ENCODE measurements at places on chromosomes 2 and 18.

DNA sequence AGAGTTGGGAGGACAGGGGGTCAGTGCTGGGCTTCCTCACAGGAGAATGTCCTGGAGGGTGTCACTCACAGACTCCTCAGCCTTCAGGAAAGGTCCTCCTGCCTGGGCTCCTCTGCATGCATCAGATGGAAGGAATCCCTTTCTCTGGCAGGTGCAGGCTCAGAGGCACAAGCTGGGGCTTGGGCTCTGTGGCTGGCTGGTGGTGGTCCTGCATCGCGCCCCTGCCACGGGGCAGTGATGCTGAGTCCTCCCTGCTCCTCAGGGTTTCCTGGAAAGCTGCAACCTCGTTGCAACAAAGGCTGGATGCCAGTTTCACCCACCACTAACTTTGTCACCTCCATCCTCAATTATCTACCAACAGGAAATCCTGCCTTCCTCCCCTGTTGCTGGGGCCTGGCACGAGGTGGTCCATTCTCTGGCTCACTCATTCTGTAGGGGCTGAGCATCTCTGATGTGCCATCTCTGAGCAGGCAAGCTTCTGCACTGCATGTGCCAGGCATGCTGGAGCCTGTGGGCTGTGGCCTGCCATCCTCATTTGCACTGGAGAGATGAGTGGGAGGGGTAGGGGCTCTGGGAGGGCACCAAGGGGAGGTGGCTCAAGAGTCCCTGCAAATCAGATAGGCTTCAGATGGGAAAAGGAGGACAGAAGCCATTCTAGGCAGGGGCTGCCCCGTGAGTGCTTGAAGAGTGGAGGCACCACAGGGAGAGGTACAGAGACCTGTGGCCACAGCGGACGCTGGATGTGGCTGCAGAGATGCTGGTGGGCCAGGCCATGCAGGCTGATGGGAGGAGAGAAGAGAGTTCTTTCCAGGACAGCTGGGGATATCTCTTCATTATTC, 272.6 kb upstream of the HS6ST1 start:
- DNase-seq, result no peak

DNA sequence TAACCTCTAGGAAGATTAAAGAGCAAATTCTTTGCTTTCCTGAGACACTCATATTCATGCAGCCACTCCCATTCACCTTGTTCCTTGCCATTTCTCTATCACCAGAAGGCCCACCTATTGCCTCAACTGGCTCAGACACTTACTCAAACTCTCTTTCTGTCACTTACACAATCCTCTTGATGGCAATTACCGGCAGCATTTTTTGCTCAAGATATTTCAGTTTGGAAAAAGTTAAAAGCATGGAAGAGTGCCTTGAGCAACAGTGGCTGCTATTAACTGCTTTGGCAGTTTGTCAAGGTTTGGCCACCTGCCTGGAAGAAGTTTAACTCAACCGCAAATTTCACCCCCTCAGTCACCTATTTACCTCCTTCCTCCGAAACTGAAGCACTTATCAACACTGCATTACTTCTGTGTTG, 1104.0 kb upstream of the PIK3C3 start:
- DNase-seq, result no peak

DNA sequence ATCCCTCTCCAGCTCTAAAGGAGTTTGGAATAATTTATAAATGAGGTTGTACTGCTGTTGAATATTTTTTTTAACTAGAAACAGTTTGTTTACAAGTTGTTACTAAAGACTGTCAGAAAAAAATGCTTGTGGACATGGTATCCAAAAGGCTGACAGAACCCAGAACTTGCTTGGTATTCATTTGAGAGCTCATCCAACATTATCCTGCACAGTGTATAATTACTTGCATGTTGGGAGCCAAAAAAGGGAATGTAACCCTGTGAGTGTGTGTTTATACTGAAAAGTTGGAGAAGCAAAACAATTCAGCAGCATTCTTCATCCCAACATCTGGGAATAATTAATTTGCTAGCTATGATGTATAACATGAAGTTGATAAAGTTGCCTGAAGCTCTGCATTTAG, 42.1 kb upstream of the EHBP1 start:
- DNase-seq, result no peak

DNA sequence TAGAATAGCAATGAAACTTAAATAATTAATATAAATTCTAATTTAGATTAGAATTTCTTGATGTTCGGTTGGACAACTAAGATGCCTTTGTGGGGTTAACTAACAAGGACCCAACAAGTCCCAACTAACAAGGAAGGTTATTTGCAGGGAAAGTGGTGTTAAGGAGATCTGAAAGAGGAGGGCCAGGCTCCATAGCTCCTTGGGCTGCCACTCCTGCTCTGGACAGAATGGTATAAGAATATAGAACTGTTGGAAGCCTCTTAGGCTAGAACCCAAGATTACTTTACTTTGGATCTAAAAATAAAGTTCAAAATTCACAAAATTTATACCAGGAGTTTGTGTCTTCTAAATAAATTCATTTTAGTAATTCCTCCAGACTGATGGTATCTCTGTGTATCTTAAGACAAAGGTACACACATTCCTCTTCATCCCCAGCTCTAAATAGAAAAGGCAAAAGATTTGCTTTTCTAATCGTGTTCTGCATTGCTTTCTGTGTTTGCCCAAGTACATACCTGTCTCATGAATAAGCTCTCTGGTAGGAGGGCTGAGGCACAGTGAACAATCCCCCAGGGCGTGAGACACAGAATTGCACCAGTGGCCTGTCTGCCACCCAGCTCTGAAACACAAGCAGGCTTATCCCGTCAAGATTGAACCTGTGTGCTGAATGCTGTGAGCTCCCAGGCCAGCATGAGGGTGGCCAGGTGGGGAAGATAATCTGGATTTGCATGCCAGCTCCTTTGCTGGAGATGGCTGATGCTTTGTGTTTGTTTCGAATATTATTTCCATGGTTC, 176.0 kb downstream of the ACKR3 start:
- no peak for DNase-seq

DNA sequence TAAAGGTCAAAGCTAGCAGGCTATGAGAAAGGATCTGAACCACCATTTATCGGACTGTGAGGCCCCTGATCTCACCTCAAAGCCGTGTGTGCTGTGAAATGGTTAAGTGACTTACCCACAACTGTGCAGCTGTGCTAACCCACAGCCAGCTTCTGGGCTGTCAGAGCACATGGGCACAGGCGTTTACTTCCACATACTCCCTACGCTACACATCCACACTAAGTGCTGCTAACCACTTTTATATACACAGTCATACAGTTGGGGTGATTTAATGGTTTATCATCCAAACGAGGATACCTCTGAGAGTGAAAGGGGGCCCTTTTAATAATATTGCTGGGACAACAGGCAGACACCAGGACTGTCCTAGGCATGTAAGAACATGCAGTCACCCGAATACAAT, 37.3 kb downstream of the CYRIA start:
- DNase-seq, result no peak

DNA sequence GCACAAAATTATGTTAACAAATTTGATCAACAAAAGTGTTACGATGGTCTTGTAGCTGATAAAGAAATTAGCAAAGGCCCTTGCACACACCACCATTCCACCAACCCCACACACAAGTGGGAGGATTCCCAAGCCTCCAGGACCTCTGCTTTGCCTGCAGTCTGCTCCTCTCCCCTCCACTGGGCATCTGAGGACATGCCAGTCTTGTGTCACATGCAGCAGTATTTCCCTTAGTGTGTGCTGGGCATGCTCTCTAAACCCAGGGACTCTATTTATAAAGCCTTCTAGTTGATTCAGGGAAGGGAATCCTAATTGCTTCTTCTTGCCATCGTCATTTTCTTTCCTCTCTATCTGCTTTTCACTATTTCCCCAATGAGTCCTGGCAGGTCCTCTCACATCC, 53.3 kb downstream of the KCTD18 start:
- DNase-seq, result no peak

- DNase-seq, result no peak
These were observed 116.5 kb downstream of the ATP9B start for GRCh38 chr18:79185648-79186047.

- DNase-seq, result no peak
These were observed 248.9 kb downstream of the MYCN start for GRCh38 chr2:16189029-16189835.

- peak; percentile 26 for DNase-seq
These were observed 27.5 kb downstream of the EML4 start for GRCh38 chr2:42196403-42197267.

DNA sequence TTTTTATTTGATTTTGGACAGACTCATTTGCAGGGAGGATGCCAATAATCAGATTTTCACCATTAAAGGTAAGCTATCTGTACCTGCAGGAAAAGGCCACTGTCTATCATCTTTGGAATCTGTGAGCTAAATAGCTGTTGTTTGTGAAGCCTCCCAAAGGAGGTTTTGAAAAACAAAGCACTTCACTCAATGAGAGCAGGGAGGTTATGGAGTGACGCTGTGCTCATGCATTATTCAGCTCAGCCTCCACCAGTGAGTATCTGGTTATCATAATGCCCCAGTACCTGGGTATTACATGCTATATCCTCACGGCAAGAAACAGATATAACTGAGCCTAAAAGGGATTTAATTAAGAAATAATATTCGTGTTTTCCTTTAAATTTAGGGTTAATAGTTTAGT, 189.6 kb upstream of the PIK3C3 start:
- DNase-seq, result no peak

Measured in NCI-H2081 (cell line).